ENCODE measurements at places on chromosomes 3 and 15.

- DNase-seq, result no peak
Measured at GRCh38 chr3:159126261-159127020, 324.6 kb downstream of the MFSD1 start.

GRCh38 chr3:350871-351371 is 154.4 kb downstream of the CHL1 start:
- peak; percentile 21 for DNase-seq

- no peak for DNase-seq
Measured at GRCh38 chr15:93037820-93038705, 50.9 kb downstream of the RGMA start.

- no peak for DNase-seq
Measured at GRCh38 chr15:31318429-31318828, 8.2 kb upstream of the KLF13 start.

- DNase-seq, result no peak
Measured at GRCh38 chr3:129718201-129718600, 111.7 kb upstream of the PLXND1 start.

DNA sequence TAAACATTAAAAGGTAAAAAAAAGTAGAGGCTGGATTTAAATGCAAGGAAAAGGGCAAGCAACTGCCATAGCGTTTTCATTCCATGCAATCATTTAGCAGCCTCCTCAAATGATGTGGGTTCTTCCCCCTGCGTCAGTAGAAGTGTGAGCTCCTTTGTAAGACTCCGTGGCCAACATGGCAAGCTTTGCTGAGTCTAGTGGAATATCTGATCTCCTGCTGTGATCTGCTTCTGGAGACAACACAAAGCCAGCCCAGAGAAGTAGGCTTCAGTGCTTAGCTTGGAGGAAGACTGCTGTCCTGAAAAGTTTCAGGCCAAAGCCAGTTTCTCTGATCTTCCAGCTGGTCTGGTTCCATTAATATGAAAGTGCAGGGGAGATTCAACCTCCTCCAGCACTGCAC is 70.4 kb downstream of the ARPP21 start:
- no peak for DNase-seq

GRCh38 chr3:94076055-94076454 is 13.2 kb downstream of the NSUN3 start:
- DNase-seq, result no peak

DNA sequence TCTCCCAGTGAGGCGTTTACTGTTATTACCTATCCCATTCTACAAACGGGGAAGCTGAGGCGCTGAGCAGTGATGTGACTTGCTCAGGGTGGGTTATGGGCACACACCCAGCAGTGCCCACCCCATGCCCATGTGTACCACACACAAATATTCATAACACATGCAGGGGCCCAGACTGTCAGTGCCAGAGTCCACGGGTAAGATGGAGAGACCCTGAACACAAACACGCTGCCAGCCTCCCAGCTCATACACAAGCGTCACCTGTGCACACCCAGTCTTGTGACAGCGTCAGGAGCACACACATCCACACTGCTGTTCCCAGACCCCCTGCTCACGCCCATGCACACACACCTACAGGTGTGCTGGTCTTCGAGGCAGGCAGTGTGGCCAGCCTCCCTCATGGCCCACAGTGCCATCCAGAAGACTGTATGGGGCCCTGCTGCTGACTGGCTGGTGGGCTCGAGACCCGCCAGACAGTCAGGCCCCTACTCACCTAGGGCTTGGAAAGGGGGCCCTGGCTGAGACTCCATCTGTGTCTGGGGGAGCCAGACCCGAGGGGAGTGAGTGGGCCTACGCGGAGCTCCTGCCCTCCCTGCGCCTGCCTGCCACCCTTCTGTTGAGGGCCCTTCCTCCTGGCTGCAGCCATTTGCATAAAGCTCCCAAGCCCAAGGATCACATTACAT is 39.4 kb downstream of the DNAJB8 start:
- DNase-seq, result no peak

GRCh38 chr3:18812316-18812715 is 336.0 kb upstream of the KCNH8 start:
- DNase-seq, result no peak

DNA sequence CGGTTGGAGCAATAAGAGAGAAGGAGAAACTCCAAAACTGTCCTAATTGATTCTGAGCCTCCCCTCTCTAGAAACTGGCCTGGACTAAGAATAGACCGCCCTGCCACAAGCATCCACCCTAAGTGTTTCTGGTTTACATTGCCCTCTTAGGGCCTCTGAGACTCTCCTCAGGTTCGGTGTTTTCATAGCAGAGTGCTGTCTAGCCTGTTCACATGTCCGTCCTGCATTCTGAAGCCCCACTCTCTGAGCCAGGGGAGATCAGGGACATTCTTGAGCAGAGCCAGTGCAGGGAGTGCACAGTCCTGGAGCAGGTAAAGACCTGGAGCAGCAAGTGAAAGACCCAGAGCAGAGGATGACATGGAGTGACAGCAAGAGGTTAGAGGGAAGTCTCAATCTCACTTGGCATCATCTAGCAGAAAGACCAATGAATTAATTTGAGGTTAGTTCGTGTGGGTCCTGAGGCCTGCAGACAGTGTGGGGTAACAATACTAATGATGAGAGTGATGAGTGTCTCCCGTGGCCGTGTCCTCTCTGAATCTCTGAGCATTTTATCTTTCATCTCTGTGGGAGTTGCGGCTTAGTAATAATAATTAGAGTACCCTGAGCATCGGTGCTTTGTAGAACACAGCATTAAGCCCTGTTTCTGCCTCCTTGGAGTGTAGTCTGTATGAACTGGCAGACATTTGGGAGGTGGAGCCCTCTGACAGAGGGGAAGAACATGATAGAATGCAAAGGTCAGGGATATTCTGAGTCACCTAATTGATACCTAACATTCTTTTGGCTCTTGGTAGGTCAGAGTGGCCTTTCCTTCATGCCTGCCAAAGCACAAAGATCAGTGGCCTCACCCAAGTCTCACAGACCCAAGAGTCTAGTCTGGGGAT is 24.6 kb downstream of the MAPKBP1 start:
- DNase-seq, result no peak

- DNase-seq, result no peak
Measured at GRCh38 chr3:193701953-193702635, 109.1 kb downstream of the OPA1 start.

DNA sequence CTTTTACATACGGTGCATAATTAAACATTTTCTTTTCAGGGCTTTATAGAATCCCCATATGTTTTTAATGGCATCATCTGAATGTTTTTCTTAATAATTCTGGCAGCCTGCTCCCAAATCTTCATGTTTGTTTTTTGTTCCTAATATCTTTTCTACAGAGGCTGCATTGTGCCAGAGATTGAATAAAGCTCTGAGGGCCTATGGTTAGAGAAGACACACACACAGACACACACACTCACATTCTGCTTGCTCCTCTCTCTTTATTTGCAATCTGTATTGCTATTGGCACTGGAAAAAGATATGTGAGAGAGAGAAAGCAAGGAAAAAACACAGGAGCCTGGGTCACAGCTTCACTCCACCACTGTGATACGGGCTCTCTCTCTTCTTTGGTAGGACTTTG is 136.0 kb downstream of the MECOM start:
- DNase-seq, result no peak

- DNase-seq, result no peak
Measured at GRCh38 chr3:88019024-88019423, 39.8 kb downstream of the CGGBP1 start.

GRCh38 chr3:125120379-125121122 is 64.8 kb upstream of the HEG1 start:
- DNase-seq, result peak; percentile 92

GRCh38 chr3:34570916-34571705 is 772.7 kb downstream of the PDCD6IP start:
- DNase-seq, result no peak

DNA sequence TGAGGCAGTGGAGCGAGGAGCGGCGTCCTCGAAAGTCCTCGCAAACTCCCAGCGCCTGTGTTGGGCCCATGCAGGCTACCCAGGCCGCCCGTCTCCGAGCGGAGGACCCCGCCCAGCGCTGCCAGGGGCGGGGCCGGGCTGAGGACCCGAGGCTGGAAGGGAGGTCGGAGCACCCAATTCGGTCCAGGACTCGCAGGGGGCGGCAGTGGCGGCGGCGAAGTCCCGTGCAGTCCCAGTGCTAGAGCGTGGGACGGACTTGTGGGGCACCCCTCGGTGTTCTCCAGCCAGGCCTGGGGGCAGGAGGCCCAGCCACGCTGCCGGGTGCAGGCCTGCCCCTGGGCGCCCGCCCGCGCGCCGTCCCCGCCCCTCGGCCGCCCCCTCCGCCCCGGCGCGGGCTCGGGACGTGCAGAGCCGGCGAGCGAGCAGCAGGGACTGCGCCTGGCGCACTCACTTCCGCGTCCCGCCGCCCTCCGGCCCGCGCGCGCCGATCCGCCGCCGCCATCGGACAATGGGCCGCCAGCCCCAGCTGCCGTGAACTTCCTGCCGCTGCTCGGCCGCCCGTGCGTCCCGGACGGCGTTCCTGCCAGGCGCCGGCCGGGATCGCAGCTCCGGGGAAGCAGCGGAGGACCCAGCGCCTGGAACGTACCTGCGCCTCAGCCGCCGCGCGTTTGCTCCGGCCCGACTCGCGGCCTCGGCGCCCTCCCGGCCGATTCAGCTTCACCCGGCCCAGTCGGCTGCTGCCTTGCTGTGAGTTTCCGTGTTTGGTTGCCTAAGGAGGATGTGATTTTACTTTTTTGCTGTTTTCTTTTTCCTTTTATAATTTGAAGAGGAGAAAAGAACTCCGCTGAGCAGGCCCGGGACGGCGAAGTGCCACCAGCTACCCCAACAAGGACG is 596 bp upstream of the LIMD1 start:
- DNase-seq, result peak; percentile 67

DNA sequence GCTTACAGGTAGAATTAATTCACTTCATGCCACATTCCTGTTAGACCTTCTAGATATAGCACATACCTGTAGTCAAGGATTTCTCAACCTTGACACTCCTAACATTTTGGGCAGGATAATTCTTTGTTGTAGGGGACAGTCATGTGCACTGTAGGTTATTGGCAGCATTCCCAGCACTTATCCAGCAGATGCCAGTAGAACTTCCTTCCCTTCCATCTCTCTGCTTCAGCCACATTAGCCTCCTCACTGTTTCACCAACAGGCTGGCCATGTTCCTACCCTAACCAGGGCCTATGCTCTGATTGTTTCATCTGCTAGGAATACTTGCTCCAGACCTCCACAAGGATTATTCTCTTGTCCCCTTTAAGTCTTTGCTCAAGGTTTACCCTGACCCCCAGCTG is 68.0 kb upstream of the STAC start:
- no peak for DNase-seq

- DNase-seq, result no peak
Measured at GRCh38 chr3:119346076-119346496, 51.9 kb downstream of the ARHGAP31 start.

GRCh38 chr3:171453180-171453886 is 6.9 kb downstream of the TNIK start:
- DNase-seq, result no peak
